ENCODE measurements at places on chromosomes 4 and X.

DNA sequence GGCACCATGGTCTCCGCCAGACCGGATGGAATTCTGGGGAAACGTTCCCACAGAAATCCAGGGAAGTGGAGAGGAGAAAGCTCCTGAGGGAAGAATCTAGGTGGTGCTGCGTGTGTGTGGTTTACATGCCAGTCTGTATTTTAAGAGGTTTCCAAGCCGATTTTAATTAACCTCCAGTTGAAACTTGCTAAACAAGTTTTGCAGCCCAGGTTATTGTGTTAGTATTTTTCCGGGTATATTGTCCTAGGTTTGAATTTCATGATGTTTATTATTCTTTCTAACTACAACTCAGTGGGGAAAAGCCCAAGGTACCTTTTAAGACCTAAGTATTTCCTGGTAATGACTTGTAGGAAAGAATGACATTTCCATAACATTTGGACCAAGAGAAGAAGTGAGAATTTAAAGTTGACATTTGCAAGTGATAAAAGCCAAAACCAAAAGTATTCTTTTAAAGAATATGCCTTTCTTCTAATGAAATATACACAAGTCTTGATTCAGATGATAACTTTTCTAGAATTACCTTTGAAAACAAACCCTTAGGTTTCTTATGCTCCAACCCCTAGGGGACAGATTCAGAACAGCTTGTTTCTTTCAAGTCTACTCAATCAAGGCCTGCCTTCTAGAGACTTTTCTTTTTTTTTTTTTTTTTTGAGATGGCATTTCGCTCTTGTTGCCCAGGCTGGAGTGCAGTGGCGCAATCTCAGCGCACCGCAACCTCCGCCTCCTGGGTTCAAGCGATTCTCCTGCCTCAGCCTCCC, 14.6 kb downstream of the SAT1 start:
- DNase-seq, result no peak

DNA sequence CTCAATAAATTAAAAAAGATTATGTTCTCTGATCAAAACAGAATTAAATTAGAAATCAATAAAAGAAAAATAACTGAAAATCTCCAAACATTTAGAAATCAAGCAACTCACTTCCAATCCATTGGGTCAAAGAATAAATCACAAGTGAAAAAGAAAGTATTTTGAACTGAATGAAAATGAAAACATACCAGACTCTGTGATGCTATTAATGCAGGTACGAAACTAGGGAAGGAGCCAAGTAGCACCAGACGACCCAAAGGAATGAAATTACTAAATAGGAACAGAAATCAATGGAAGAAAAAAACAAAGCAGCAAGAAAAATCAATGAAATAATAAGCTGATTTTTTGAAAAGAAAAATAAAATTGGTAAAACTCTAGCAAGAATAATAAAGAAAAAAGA, 15.4 kb downstream of the CCDC110 start:
- no peak for DNase-seq

DNA sequence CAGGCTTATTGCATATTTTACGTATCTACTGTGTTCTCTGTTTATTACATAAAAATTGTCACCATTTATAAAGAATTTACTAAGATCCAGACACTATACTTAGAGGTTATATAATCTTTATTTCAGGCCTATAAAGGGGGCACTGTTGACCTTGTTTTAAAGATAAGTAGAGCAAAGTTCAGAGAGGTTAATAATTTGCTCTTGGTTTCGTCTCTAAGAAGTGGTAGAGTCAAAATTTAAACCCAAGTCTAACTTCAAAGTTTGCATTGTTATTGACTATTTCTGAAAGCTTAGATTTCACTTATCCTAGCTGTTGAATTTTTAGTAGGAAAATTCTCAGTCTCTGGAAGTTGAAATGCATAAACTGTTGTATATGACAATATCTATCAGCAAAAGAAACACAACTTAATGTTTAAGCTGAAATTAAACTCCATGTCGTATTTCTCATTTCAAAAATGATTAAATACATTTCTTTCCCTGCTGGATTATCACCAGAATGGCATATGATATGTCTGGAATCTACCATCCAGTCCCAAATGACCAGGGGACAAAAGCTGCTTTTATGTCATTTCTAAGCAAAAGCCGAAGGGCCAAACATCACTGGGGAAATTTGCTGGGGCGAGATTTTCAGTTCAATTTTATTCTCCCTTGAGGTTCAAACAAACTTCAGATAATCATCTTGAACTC, 138.4 kb downstream of the SLC7A11 start:
- DNase-seq, result no peak

DNA sequence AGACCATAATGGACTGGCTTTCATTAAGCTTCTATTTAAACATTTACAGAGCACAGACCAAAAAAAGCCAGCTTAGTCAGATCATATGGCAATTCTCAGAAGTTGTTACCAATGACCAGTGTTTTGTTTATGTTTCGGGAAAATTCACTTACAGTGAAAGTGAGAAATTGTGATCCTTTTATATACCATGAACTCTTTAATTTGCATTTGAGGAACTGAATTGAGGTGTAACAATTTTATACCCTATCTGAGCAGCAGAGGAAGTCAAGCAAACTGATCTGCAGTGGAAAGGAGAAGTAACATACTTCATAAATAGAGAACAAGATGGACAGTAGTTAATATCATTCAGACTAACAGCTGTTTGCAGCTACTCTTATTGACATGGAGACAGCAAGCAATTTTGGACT, 97.1 kb downstream of the TMA16 start:
- peak; percentile 13 for DNase-seq

DNA sequence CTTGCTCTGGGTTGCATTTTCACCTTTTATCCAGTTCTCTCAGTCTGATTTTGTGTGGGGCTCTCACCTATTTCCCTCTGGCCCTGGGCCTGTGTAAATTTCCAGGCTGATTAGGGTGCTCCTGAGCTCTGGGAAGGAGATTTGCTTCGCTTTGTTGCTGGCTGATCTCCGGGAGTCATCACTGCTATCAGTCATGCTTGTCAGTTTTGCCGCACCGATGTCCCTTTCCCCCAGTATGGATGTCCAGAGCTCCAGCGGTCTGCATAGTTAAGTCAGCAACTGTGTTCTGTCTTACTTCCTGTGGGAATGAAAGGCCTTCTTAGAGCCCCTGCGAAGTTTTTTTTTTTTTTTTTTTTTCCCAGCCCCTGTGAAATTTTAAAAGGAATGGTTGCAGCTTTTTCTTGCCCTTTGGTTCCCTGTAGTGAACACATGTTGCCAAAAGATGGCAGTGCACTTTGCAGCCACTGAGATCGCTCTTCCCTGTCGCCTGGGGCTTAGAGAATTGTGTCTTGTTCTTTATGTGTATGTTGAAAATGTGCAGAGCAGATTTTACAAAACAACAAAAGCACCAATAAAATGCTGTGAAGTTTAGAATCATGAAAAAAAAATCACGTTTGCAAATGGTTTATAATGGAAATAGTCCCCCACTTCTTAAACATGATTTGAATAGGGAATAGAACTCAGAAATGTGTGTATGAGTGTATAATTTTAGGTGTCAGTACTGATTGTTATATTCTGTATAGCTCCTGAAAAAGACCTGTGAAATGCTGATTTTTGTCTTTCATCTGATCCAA, 109.1 kb upstream of the SLC4A4 start:
- no peak for DNase-seq

GRCh38 chr4:14254252-14254651, 626.7 kb upstream of the BOD1L1 start:
- DNase-seq, result no peak

GRCh38 chr4:7680106-7680505, 245.4 kb upstream of the PSAPL1 start:
- no peak for DNase-seq

DNA sequence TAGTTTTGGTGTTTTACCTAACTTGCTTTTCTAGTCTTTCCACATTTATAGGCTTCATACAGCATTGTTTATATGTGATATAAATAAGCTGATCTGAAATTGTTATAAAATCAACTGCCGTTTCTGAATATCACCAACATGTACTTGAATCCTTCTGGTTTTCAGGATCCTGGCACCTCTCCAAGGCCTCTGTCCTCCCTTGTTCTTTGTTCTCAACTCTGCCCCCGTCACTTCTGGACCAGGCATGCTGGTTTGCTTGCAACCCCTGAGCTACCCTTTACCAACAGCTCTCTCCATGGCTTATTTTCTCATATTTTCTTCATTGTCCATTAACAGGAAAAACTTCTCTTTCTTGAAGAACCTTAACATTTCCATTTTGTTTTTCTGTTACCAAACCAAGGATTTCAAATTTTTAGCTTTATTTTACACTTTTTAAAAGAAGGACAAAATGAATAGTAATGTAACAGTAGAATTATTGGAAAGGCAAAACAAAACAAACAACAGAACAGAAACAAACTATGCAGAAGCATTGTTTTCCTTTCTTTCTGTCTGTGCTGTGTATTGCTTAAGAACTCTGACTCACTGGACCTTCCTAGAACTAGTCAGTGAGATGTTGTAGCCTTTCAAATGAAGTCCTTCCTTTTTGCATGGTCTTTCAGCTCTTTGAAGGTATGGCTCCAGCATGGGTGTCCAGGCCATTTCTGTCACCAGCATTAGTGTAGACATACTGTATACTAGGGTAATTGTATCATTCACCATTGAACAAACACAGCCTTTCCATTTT, 44.8 kb downstream of the BANK1 start:
- DNase-seq, result no peak

DNA sequence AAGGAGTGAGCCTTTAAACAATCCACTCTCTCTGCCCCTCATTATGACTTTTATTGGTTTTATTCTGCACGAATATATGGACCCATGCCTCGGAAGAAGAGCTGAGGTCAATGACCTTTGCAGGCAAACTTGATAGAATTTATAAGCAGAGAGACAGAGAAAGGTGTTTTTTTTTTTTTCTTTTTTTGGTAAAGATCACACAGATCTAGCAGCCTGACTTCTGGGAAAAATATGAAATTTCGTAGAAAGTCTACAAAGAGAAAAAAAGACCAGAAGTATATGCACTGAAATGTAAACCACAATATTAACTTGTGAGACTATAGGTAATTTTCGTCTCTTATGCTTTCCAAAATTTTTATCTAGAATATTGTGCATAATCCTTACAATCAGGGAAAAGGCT, 61.6 kb downstream of the LEF1 start:
- peak; percentile 42 for DNase-seq

DNA sequence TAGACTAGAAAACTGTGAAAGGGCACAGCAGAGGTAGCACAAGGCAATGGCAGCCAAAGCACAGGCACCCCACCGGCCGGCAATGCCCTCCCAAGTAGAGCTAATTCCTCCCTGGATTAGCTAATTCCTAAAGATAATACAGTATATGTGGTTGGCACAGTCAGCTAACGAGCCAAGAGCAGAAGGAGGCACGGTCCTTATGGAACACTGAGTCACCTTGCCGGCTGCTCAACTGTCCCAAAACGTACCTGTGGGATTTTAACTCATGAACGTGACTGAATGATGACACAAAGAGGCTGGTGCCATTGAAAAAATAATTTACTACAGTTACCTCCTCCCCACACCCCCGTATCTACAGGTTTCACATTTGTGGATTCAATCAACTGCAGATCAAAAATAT, 9.1 kb upstream of the FGFBP1 start:
- no peak for DNase-seq

- no peak for DNase-seq
Observed at GRCh38 chr4:6472008-6472386, 417 bp downstream of the PPP2R2C start.

- no peak for DNase-seq
Observed at GRCh38 chrX:94813541-94813940, 1139.5 kb downstream of the FAM133A start.

DNA sequence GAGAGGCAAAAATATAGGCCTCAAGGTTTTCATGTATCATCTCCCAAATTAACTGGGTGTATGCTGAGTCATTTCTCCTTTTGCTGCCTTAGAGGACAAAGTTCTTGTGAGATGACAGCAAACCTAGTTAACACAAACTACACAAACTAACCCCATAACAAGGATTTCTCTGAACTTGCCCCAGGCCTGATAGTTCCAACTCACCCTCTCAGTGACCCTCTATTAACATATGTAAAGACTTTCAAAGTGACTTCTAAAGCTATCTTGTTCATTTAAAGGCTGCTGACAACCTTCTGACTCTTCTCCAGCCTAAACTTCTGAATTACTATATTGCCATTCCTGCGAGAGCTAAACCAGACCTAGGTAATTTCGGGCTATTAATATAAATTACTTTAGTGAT, 43.2 kb upstream of the CCDC149 start:
- DNase-seq, result no peak

DNA sequence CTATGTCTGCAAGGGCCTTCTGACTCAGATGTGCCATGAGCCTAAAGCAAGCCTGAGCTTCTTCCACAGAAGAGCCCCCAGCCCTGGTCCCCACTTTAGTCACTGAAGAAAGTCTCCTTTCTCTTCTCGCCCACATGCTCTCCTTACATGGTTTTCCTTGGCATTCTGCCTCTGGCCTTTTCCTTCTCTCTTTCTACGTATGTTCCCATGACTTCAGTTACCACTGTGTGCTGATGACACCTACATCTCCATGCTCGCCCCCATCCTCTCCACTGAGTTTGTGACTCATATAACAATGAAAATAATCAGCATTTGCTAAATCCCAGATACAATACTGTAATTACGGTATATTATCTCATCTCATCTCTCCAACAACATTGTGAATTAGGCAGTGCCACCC, 149.3 kb downstream of the AMMECR1 start:
- DNase-seq, result no peak

GRCh38 chr4:55184600-55185523, 59.5 kb upstream of the KDR start:
- DNase-seq, result peak; percentile 24

DNA sequence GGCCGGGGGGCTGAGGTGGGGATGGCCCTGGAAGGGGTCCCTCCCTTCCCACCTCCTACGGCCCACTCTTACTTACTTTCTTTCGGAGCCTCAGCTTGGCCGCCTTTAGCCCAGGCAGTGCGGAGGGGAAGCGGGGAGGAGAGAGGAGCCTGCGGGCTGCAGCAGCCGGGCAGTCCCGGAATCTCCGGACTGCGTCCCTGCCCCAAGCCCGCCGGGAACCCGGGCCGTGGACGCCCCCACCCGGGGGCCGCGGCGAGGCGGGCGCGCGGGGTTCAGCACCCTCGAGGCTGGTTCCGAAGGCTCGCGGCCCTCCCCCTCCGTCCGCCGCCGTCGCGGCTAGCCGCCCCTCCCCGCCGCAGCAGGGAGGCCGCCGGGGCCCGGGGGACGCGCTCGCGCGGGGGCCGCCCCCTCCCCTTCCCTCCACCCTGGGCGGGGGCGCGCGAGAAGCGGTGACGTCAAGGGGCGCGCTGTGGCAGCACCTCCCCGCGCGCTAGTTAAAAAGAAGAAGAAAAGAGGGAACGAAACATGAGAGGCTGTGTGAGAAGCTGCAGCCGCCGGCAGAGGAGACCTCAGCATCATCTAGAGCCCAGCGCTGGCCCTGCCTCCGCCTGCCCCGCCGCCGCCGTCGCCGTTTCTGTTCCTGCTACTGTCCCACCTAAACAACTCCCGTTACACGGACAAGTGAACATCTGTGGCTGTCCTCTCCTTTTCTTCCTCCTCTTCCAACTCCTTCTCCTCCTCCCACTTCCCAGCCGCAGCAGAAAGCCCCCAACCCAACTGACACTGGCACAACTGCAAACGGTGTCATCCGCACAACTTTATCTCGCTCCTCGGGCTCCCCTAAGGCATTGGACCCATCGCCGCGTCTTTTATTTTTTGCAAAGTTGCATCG, at the start of gene HHIP:
TSS of gene HHIP (plus strand) at position 526 of the 892 bp plus-strand sequence. CDS start 520 bp downstream, outside the sequence.
- DNase-seq, result no peak

- DNase-seq, result no peak
Observed at GRCh38 chr4:149709640-149710039, 106.0 kb downstream of the IQCM start.
